ENCODE measurements at places on chromosomes 11 and 22.

DNA sequence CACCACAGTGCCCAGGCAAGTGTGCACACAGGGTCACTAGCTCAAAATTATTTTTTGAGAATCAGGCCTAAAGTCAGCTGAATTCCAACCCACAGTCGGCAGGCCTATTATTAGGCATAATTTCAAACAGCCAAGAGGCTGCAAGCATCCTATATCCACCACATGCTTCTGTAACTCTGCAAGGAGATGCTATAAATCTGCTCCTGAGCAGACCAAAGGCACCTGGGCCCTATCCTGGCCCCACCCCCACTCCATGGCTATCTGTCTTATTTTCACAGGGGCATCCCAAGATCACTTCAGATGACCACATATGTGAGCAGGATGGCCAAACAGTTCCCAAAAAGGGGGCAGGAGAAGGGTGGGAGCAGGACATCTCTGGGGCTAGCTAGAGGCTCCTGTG lies 44.6 kb downstream of the TCF20 start:
- peaks cover 12% of the 10 kb centered on the region for H3K4me1 ChIP-seq
- H3K4me3 ChIP-seq: no peak overlapping the region
- no peaks in the 10 kb centered on the region for H3K27me3 ChIP-seq
- no peaks in the 10 kb centered on the region for H3K36me3 ChIP-seq
- no peak overlapping the region for H3K27ac ChIP-seq
- DNase-seq: no peak

DNA sequence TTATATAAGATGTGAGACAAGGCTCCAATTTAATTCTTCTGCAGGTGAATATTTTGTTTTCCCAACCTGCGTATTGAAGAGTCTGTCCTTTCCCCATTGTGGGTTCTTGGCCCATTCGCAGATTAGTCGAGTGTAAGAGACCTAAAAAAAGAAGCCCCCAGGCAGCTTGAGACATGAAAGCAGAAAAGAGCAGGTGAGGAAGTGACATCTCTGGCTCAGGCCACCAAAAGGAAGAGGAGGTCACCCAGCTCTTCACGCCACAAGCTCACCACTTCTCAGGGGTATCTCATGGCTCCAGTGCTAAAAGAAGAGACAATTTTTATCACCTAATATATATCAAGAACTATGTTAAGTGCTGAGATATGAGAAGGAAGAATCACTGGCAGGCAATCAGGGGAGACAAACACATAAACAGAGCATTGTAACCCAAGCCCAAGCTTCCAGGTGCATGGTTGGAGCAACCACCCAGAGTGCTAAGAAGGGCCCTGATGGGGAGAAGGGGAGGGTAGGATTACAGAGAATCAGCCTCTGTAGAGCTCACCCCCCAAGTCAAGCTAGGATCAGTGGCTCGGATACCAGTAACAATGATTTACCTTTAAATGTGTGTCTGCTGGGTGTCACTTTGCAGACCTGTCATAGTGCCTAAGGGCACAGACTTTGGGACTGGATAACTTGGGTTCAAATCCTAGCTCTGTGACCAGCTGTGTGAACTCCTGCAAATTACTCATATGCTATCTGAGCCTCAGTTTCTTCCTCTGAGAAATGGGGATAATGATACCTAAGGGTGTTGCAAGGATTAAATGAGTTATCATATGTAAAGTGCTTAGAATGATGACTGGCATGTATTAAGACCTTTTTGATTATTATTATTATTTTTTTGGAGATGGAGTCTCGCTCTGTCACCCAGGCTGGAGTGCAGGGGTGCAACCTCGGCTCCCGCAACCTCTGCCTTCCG lies 39.2 kb downstream of the MCHR1 start:
- no peaks in the 10 kb centered on the region for H3K27me3 ChIP-seq
- H3K4me3 ChIP-seq: no peak overlapping the region
- DNase-seq: no peak
- no peaks in the 10 kb centered on the region for H3K36me3 ChIP-seq
- H3K4me1 ChIP-seq: no peaks in the 10 kb centered on the region
- H3K27ac ChIP-seq: no peak overlapping the region

DNA sequence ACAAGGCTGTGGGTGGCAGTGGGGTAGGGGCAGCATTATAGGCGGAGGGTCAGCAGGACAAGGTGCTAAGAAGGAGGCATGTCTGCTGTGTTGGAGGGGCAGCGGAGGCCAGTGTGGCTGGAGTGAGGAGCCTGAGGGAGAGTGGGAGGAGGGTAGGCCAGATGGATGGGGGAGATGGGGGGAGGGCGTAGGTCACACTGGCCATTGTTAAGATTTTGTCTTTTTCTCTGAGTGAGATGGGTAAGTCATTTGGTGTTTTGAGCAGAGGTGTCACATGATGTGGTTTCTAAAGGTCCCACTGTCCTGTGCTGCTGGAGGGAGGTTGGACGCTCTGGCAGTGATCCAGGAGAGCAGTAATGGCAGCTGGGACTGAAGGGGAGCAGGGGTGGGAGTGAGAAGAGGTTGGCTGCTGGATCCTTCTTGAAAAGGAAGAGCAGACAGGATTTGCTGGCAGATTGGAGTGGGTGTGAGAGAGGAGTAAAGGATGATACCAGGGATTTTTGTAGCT lies 9.8 kb downstream of the PPP6R3 start:
- peaks cover 31% of the 10 kb centered on the region for H3K4me1 ChIP-seq
- no peak for DNase-seq
- no peaks in the 10 kb centered on the region for H3K27me3 ChIP-seq

DNA sequence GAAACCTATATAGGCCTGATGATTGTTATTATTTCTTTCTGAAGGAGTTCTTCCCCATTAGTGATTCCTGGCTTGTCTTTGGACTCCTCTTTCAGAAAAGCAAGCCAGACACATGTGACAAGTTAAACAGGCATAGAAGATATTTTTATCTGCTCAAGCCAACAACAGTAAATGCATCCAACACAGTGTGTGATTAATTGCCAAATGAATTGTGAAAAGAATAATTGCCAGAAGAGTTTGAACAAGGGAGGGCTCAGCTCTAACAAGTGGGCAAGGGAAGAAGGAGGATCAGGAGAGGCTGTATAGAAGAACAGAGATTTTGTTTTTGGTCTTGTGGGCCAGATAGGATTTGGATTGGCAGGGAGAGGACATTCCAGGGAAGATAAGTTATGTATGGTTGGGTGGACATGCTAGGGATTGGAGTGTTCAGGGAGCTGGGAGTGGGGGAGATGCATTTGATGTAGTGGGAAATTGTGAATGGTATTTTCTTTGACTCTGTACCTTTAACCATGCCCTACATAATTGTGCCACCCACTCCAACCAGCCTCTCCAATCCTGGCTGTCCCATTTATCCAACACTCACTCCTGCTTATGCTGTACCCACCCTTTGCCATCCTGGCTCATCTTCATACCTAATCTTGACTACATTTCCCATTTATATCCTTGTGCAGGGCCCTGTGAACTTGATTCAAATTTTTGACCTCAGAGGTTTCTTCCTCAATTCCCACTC lies 172.8 kb downstream of the RRAS2 start:
- DNase-seq: no peak
- no peaks in the 10 kb centered on the region for H3K27me3 ChIP-seq
- H3K4me1 ChIP-seq: no peaks in the 10 kb centered on the region
- H3K4me3 ChIP-seq: no peak overlapping the region
- no peak overlapping the region for H3K27ac ChIP-seq

GRCh38 chr11:3224401-3225057 lies 5.9 kb upstream of the MRGPRG start:
- H3K27ac ChIP-seq: no peak overlapping the region
- H3K36me3 ChIP-seq: no peaks in the 10 kb centered on the region
- no peaks in the 10 kb centered on the region for H3K4me1 ChIP-seq
- no peak for DNase-seq

DNA sequence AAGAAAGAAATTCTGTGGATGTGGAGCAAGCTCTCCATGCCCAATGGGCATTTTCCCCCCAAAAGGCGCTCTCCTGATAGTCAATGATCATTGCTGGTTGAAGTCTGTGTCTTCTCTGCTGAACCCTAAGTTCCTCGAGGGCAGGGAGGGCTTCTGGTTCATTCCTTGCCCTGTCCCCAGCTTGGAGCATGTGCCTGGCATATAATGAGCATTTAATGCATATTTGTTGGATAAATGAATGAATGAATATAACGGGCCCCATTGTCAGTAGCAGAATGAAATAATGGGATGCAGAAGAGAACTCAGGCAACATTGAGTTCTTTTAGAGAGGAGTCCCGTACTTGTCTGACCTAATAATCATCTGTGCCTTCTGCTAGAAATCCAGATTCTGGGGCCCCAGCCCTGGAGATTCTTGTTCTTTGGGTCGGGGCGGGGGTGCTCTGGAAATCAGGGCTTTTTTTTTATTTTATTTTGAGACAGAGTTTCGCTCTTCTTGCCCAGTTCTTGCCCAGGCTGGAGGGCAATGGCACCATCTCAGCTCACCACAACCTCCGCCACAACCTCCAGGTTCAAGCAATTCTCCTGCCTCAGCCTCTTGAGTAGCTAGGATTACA lies 64.4 kb downstream of the CD82 start:
- H3K4me1 ChIP-seq: peaks cover 16% of the 10 kb centered on the region
- no peak overlapping the region for H3K4me3 ChIP-seq
- no peaks in the 10 kb centered on the region for H3K36me3 ChIP-seq
- peak; percentile 1 for DNase-seq
- no peaks in the 10 kb centered on the region for H3K27me3 ChIP-seq

- H3K4me3 ChIP-seq: peak overlapping the region; percentile 58
- no peaks in the 10 kb centered on the region for H3K27me3 ChIP-seq
- peak overlapping the region; percentile 89 for H3K27ac ChIP-seq
Observed at GRCh38 chr22:26565181-26565580, 24.8 kb downstream of the TPST2 start.

DNA sequence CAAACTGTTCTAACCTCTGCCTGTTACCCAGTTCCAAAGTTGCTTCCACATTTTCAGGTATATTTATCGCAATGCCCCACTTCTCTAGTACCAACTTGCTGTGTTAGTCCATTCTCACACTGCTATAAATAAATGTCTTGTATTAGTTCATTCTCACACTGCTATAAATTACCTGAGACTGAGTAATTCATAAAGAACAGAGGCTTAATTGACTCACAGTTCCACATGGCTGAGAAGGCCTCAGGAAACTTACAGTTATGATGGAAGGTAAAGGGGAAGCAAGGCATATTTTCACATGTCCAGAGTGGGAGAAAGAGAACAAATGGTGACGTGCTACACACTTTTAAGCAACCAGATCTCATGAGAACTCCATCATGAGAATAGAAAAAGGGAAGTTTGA lies 130.4 kb upstream of the C11orf87 start:
- H3K4me1 ChIP-seq: no peaks in the 10 kb centered on the region
- no peak overlapping the region for H3K27ac ChIP-seq
- no peaks in the 10 kb centered on the region for H3K36me3 ChIP-seq
- DNase-seq: no peak
- H3K27me3 ChIP-seq: no peaks in the 10 kb centered on the region
- H3K4me3 ChIP-seq: no peak overlapping the region

DNA sequence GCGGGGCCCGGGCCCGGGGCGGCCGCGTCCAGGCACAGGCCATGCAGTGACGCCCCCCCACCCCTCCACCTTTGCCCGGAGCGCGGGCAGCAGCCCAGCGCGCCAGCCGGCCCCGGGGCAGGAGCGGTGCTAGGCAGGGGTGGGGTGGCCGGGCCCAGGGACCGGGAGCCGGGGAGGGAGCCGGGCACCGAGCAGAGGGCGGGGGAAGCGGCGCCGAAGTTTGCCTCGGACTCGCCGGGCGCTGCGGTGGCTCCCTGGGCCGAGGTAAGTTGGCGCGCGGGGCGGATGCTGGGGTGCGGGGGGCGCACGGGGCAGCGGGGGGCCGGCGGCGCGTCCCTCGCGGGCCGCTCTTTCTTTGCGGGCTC lies 332 bp downstream of the TEAD1 start:
- no peak for DNase-seq
- H3K36me3 ChIP-seq: no peaks in the 10 kb centered on the region
- H3K27me3 ChIP-seq: no peaks in the 10 kb centered on the region
- H3K4me1 ChIP-seq: no peaks in the 10 kb centered on the region
- peak overlapping the region; percentile 58 for H3K4me3 ChIP-seq

- no peaks in the 10 kb centered on the region for H3K4me1 ChIP-seq
- DNase-seq: no peak
- H3K27ac ChIP-seq: no peak overlapping the region
- H3K27me3 ChIP-seq: no peaks in the 10 kb centered on the region
Observed at GRCh38 chr22:48104766-48105165, 1342.3 kb downstream of the TBC1D22A start.

- no peak overlapping the region for H3K27ac ChIP-seq
- no peaks in the 10 kb centered on the region for H3K4me1 ChIP-seq
- DNase-seq: peak; percentile 34
- H3K27me3 ChIP-seq: no peaks in the 10 kb centered on the region
- H3K36me3 ChIP-seq: no peaks in the 10 kb centered on the region
Observed at GRCh38 chr22:23064381-23065068, 5.8 kb upstream of the GNAZ start.

DNA sequence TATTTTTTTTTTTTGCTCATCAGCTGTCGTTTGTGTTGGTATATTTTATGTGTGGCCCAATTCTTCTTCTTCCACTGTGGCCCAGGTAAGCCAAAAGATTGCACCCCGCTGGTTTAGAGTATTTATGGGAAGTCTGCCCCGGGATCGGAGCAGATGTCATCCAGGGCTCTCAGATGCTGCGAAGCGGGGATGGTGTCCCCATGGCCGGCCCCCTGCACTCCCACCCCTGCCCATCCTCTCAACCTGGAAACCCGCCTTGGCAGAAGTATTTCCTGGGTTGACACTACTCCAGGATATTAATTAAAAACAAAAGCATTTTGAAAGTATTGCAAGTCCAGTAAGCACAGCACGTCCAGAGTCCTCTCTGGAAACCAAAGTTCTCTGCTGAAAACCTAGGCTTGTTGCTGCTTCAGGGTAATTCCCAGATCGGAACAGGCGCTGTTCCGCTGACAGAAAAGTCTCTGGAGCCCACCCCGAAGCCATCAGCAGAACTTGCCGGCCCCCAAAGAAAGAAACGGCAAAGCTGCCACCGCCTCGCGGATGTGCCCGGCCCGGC lies 833 bp downstream of the SCUBE2 start:
- H3K36me3 ChIP-seq: no peaks in the 10 kb centered on the region
- no peak for DNase-seq
- peak overlapping the region; percentile 39 for H3K4me3 ChIP-seq
- no peak overlapping the region for H3K27ac ChIP-seq
- H3K27me3 ChIP-seq: no peaks in the 10 kb centered on the region
- H3K4me1 ChIP-seq: no peaks in the 10 kb centered on the region

DNA sequence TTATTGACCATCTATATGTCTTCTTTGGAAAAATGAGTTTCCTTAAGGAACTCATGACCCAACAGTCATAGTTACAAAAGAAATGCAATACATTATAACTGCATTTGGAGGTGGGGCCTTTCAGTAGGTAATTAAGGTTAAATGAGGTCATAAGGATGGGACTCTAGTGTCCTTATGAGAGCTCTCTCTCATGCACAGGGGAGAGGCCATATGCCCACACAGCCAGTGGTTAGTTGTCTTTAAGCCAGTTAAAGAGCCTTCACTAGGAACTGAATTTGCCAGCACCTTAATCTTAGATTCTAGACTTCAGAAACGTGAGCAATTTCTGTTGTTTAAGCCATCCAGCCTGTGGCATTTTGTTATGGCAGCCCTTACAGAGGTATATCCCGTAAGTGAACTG lies 27.3 kb downstream of the INTS4 start:
- no peak for DNase-seq
- no peaks in the 10 kb centered on the region for H3K4me1 ChIP-seq
- no peak overlapping the region for H3K4me3 ChIP-seq
- H3K27ac ChIP-seq: no peak overlapping the region
- no peaks in the 10 kb centered on the region for H3K27me3 ChIP-seq
- no peaks in the 10 kb centered on the region for H3K36me3 ChIP-seq

All from pancreas (tissue), 10 donors.